ENCODE measurements at places on chromosomes 16 and 17.

- no peak for DNase-seq
These were observed 24.7 kb downstream of the WIPF2 start for GRCh38 chr17:40243761-40244160.

DNA sequence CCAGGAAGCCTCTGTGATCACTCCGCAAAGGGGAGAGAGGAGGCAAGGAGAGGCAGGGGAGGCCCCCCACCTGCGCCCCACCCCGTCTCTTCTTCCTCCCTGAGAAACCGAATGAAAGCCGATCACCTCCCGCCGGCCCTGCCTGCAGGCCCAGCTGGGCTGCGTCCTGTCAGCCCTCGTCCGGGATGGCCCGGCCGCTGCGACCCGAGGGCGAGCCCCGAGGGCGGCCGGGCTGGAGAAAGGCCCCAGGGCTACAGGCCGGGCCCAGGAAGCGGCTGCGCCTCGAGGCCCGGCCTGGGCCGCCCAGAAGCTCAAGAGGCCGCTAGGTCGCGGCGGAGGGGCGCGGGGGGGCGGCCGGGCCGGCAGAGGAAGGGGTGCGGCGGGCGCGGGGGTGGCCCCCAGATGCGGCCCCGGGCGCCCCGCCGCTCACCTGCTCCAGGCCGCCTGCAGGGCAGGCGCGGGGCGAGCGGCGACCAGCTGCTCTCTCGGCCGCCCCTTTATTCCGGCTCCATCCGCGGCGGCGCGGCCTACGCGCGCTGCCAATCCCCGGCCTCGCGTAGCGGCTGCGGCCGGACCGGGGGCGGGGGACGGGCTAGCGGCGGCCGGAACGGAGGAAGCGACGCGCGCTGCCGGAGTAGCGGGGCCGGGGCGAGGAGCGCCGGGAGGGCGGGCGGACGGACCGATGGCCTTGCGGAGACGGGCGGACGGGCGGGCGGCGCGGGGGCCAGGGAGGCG lies at the start of gene ZNF319:
Gene ZNF319, minus strand, starts transcription at position 702 of the 735 bp plus-strand sequence. CDS start 2,407 bp downstream, outside the sequence.
- DNase-seq: peak; percentile 72

DNA sequence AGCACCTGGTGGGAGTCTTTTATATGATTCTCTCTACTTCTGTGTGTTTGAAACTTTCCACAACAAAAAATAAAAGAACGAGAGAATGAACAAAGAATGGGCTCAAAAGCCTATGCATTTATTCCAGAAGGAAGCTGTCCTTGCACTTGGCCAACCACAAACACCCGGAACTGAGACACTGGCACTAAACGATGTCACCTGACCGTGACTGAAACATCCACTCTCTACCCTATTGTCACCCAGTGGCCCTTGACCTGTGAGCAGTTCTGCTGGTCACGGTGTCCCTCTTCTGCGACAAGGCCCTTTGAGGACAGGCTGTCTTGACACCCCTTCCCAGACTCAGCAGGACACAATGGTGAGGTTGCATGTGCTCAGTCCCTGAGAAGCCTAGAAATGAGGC lies 56.6 kb downstream of the TEKT5 start:
- DNase-seq: no peak

- peak; percentile 86 for DNase-seq
These were observed 110.8 kb downstream of the C16orf78 start for GRCh38 chr16:49484451-49484849.

- peak; percentile 86 for DNase-seq
These were observed 52.5 kb downstream of the FTO start for GRCh38 chr16:53756275-53756996.

Measured in neural progenitor cell (in vitro differentiated cells).